ENCODE measurements at places on chromosomes 3 and 15.
A peak's percentile ranks its signal among the peaks of the same experiment; 100 is the strongest.

- DNase-seq: no peak
These were observed 47.2 kb downstream of the NMNAT3 start for GRCh38 chr3:139630542-139630941.

DNA sequence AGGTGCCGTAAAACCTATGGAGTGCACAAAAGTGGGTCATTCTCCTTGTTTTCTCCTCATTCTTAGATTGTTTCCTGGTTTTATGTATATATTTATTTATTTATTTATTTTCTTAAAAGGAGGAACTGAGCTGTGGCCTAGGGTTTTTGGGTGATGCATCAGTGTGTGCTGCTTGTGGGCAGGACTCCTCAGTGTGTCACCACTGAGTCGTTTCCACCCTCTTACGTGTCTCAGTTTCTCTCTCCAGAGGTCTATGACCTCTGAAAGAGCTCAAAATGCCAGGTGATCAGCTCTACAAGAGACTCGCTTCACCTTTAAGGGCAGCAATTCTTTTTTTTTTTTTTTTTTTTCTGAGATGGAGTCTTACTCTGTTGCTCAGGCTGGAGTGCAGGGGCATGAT, 72.9 kb downstream of the CD200 start:
- DNase-seq: no peak

- no peak for DNase-seq
These were observed 7.7 kb upstream of the IRAK2 start for GRCh38 chr3:10157031-10157430.

- DNase-seq: no peak
These were observed 11.6 kb downstream of the ETV5 start for GRCh38 chr3:186097317-186097662.

DNA sequence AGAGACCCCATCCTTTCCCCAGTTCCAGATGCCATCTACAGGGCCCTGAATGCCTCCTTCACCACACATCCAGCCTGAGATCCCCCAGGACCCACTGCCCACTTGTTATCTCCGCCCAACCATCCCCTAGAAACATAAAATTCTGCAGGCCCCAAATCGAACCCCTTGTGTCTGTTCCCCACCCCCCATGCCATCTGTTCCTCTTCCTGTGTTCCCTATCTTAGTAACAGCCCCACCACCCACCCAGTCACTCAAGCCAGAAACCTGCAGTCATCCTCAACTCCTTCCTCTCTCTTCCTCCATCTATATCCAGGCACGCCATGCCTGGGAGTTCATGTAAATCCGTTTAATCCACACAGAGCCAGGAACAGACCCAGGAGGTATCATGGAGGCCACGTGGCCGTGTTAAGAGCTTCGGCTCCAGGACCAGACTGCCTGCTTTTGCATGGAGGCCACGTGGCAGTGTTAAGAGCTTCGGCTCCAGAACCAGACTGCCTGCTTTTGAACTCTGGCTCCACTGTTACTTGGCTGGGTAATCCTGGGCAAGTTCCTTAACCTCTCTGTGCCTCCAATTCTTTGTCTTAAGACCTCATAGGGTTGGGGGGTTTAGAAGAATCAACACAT, 4.8 kb downstream of the CSRNP1 start:
- no peak for DNase-seq

DNA sequence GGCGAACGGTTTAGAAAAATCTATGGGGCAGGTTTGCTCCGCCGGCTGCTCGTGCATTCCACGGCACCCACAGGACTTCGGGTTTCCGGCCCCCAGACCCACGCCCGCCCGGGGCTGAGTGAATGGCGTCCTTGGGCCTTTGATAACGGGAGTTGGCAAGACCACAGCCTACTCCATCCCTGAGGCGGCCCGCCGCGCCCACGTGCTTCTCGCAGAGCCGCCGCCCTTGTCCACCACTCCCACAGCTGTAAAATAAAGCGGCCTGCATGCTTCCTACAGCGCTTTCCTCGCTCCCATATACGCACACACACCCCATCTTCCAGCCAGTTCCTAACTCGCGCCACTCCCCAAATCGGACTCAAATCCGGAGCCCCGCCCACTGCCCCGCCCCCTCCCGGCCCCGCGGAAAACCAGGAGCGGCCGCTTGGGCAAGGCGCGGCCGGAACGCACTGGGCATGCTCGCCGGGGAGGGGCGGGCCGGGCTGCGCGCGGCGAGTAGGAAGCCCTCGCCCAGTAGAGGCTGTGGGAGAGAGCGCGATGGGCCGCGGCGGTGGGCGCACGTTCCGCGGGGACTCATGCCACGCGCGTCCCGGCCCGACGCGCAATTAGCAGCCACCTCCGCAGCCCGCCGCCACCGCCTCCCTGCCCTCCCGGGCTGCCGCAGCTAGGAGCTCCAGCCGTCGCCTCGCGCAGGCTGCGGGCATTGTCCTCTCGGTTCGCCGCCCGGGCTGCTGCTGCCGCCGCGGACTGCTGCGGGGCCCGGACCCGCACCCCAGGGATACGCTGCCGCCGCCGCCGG, at the start of gene RAP2B:
Gene RAP2B, plus strand, starts transcription at position 513 of the 799 bp plus-strand sequence. CDS start 468 bp downstream, outside the sequence.
- peak; percentile 98 for DNase-seq

DNA sequence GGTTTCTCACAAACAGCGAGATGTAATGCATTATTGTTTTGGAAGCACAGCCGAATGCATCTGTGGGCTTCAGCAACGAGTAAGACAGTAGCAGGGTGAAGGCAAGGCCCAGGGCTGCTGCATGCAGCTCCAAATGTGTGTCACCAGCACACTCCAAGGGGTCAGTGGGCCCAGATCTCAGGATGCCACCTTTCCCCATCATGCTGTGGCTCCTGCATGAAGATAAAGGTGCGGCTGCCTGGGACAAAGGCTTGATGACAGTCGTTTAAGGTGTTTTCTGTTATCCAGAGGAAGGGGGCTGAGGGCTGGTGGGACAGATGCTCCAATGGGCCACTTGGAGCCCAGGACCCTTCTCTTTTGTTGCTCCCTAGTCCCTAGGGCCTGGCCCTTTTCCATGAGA, 13.2 kb downstream of the C3orf22 start:
- no peak for DNase-seq

DNA sequence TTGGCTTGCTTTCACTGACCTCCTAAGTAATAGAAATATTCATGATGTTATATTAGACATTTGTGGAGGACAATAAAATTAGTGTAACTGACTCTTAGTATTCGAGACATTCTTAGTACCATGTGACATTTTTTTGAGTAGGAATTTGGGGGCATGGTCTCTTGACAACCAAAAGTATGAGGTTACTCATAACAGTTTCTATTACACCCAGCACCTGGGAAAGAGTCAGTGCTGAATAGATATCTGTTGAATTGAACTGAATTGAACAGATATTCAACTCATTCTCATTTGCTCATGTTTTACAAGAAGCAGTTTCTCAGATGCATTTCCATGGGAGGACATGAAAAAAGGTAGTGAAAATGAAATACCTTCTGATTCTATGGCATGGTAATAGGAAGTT, 84.4 kb downstream of the CMSS1 start:
- no peak for DNase-seq

- no peak for DNase-seq
These were observed 120.2 kb upstream of the ALCAM start for GRCh38 chr3:105246536-105246935.

GRCh38 chr3:191331388-191331787, 1.1 kb upstream of the UTS2B start:
- no peak for DNase-seq

- DNase-seq: no peak
These were observed 766.7 kb upstream of the GOLIM4 start for GRCh38 chr3:168862466-168862865.

DNA sequence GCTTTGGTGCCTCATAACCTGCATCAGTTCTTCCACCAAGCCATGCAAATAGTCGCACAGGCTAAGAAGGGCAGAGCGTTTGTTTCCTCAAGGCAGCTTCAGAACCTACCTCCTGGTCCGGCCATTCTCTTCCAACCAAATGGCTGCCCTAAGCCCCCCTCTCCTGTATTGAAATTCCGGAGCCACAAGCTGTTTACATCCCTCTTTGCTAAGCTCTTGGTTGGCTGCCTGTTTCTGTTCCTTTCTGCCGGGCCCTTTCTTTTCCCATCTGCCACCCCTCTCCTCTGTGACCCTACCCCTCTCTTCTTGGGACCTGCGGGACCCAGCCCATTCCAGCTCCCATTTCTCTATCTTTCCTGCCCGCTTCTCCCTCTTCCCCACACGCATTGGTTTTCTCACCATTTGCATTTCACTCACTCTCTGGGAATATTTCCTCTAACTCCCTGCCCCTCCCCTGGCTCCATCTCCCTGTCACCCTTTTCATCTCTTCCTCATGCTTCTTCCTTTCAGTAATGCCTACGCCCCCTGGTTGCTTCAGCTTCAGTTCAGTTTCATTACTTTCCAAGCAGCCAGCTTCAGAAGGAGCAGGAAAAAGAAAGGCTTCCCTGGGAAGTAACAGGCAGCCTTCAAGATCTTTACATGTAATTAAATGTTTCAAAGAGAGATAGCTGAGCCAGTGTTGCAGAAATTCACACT, 113.5 kb downstream of the RAB11A start:
- DNase-seq: no peak

- DNase-seq: no peak
These were observed 68.2 kb downstream of the RAB11A start for GRCh38 chr15:65937476-65937875.

- DNase-seq: no peak
These were observed 95.6 kb downstream of the RFX7 start for GRCh38 chr15:56148064-56148463.

DNA sequence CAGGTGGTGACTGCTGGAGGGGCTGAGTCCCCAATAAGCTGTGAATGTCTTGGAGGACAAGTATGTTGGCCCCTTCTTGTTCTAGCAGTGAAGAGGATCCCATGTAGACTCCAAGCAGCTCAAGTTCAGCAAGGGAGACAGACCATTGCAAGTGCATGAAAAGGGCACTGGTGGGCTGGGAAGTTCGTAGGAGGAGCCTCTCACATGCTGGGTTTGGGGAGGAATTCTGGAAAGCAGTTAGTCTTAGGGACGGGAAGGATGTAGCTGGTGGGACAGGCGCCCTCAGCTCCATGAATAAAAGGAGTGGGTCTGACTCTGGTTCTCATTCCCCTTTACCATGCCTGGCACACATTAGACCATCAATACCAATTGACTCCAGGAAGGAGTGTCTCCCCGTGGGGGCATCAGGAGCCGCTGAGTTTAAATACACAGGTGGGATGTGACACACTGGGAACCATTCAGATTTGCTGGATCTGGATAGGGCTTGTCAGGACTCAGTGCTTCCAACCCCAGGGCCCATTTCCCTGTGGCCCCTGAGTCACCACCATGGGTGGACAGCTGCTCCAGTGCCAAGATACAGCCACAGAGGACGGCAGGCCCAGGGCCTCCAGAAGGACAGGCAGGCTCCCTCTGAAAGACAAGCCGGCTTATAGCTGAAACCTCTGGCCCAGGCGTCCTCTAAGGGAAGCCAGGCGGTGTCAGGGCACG, 552 bp upstream of the XYLB start:
- DNase-seq: no peak

GRCh38 chr15:69980341-69981059, 117.2 kb downstream of the TLE3 start:
- DNase-seq: no peak

GRCh38 chr15:87490666-87491065, 765.9 kb downstream of the NTRK3 start:
- DNase-seq: no peak

DNA sequence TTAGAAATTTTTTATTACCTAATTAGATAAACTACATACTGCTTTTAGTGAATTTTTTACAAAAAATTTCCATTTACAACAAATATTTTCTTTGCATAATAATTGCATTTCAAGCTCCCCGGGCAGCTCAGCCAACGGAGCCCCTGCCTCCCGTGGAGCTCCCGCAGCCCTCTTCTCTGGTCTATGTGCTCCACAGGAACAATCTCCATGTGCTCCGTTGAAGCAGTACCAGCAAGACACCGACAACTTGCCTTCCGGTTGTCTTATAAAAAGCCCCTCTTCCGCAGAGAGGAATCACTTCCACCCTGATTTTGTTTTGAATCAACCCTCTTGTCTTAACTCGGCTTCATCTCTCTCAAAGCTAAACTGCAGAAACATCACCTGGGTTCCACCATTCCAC, 46.9 kb upstream of the CHD2 start:
- DNase-seq: no peak

DNA sequence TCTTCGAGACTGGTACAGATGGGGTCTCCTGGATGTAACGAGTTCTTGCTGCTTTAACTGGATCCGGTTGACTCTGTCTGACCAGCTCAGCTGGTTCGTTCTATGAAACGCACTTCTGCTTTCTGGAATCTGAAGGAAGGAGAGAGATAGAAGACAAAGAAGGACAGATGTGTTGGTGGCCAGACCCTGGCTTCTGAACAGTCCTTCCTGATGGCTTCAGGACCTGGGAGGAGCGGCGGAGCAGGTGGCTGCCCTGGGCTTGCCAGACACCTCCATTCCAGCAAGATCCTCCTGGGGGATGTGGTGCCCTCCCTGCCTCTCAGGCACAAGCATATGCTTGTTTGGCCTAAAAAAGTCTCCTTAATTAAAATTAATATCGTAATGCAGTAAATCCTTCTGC, 99.9 kb downstream of the APBA2 start:
- DNase-seq: no peak

DNA sequence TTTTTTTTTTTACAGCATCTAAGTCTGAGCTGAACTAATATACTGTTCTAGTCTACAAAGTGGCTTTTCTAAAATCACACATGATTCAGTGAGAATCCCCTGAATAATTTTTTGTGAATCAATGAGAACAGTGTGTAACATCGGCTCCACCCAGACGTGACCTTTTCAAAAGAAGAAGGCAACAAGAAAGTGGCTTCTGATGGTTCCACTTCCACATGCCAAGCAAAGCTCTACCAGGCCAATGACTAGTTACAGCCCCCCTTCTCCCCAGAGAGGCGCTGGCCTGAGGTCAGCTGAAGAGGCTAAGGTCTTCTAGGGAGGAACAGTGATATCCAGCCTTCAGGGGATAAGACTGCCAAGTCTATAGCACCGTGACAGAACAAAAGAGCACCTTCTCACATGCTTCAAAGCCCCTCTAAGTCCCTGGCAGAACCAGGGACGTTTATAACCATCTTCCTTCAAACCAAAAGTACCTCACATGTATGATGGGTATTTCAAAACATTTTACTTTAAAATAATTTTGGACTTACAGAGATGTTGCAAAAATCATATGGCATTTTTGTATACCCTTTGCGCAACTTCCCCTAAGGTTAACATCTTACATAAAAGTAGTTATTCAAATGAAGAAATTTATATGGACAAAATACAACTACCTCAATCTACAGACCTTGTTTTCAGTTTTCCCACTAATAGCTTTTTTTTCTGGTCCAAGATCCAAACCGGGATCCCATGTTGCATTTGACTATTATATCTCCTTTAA, 177.9 kb downstream of the OSBPL10 start:
- no peak for DNase-seq

DNA sequence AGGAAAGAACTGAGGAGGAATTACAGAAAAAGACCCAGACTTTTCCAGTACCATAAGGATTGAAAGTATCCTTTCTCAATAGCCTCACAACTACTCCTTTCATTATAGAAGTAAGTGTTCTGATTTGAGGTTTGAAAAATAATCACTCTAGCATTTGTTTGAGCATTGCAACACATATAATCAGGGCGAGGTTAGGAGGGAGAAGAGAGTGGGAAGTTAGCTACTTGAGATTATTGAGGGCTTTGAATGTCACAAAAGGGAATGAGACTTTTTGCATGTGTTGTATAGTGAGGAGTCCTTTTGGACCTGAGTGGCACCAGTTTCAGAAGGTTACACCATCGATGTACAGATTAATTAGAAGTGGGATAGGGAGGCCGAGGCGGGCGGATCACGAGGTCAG, 65.2 kb upstream of the TNIK start:
- DNase-seq: no peak

Data from ovary (tissue), 10 donors.